ENCODE measurements at places on chromosomes 12 and 14. TPM values are rescaled to one million over a fixed set of nuclear protein-coding genes. Genes with fewer than 3 reads are reported as not detected.

The COQ5 gene
- 43.2 TPM for polyA plus RNA-seq

The HVCN1 gene
- polyA plus RNA-seq: 5.8 TPM

The GAS2L3 gene
- 16.3 TPM for polyA plus RNA-seq

The CLBA1 gene
- polyA plus RNA-seq: 4.2 TPM

The TMEM119 gene
- 41.4 TPM for polyA plus RNA-seq

DNA sequence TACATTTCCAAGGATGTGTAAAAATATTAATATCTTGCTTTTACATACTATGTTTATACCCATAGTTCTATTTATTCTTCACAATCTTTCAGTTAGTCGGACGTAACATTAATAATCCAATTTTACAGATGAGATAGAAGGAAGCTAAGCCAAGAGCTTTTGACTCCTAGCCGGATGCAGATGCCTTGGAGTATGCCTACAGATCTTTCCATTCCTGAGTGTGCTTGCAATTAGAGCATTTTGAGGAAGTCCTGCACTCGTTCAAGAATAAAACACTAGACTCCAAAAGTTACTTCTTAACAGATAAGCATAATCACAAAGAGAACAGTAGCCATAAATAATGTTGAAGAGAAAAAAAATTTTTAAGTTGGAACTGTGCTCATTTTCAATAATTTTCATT, 337.6 kb upstream of the CLEC14A start:
- DNase-seq: no peak

DNA sequence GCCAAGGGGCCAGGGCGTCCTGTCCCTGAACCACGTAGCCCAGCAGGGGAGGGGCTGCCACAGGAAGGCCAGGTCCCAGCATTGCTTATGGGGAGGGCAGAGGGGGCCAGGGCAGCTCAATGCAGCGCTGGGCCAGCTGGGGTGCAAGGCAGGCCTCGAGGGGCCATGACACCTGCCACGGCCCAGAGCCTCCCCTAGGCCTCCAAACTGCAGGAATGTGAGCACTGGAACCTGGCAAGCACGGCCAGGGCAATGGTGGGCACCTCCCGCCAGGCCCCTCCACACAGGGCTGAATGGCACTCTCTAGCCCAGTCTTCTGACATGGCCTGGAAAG, 32.5 kb upstream of the GPR132 start:
- no peak for DNase-seq

GRCh38 chr12:6603095-6603567, 4.0 kb downstream of the CHD4 start:
- no peak for DNase-seq
